Nephron progenitor cell (in vitro differentiated cells): ENCODE measurements at places on chromosomes 11 and 22.

GRCh38 chr22:43031617-43032016, 16.7 kb upstream of the PACSIN2 start:
- no peak for DNase-seq

- peak; percentile 39 for DNase-seq
These were observed 393.6 kb downstream of the KCNA4 start for GRCh38 chr11:29623144-29623722.

GRCh38 chr11:32722255-32722654, 72.2 kb downstream of the CCDC73 start:
- DNase-seq: no peak

DNA sequence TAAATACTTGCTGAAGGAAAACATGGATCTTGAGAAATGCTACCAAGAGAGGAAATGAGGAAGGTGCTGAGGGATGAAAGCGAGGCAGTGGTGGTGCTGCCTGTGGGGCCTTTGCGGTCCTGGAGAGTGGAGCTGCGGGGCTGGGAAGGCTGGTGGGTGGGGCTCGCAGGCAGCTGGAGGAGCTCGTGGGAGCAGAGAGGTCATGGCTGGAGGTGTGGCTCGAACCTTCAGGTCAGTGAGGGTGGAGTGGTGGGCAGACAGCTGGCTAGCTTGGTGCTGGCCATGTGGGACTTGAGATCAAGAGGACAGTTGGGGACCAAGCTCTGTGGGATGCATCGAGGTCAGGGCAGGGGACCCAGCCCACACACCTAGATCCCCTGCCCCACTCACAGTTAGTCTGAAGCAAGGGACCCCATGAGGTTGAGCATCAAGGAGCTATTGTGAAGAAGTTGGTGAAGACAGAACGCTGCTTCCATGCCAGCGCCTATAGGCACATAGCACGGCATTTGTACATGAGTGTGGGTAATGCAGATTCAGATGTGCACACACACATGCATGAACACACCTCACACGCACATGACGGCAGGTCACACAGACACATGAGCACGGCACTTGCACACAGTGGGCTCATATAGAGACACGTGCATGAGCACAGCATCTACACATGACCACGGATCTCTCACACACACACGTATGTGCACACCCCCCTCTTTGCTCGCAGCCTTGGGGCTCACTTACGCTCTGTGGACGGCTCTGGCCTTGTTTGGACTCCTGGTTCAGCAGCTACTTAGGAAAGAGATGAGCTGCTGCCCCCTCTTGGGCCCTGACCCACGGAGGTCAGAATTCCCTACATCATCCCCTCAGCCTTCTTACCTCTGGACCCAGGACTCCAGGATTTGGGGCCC, 30.4 kb downstream of the SHANK3 start:
- DNase-seq: no peak

- DNase-seq: peak; percentile 5
These were observed 1.1 kb upstream of the SERGEF start for GRCh38 chr11:18013790-18014507.

DNA sequence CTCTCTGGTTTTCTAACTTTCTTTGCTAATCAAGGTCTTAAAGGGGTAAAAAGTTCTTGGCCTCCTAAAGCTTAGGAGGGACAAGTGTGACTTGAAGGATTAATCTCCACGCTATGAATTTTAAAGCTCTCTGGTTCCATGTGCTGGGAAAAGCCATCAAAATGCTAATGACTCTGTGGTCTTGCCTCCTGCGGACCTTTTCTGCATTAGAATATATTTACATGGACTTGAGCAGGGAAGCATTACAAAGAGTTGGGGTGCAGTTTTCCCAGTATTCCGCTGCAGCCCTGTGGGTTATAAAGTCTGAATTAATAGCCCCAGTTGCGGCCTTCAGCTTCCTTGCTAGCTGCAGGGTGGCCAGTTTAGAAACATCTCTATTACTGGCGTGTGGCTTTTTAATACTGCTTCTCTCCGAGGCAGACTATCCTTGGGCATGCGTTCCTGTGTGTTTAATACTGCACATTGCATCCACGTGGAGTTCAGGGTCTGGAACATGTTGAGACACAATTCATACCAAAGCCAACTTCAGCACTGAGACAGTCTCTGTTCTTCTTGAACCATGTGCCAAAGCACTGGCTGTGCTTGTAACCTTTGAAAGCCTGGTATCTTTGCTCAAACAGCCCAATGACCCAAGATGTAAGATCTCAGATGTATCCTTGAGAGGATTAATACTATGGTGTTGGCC, 27.3 kb downstream of the TSPAN18 start:
- DNase-seq: no peak

DNA sequence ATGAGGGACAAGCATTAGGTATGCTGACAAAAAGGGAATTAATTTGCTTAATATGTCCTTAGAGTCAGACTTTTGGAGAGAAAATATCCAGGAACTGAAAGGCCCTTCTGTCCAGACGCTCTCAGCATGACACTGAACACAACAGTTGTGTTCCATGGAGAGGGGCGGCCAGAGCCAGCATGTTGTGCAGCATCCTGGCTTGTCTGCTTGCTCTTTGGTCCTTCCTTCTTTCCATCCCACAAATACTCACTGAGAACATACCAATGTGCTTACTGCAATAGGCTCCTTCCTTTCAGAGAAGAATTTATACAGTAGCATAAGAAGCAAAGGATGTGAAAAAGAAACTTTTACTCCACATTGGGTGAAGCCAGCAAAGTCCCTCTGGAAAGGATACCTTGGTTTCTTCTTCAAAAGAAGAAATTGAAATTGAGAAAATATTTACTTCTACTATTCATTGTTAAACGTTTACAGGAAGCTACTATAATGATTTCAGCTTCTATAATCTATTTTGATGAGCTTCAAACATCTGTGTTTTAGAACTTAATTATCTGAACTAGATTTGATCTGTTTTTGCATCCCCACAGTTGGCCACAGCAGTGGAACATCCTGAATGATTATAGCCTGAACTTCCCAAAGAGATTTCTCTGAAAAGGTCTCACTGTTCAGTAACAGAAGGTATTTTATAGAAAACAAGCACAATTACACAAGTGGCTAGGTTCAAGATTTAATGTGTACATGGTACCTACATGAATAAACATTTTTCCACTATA, 304.1 kb upstream of the PITPNB start:
- no peak for DNase-seq

- DNase-seq: no peak
These were observed 1.9 kb downstream of the EPS8L2 start for GRCh38 chr11:707817-708420.

DNA sequence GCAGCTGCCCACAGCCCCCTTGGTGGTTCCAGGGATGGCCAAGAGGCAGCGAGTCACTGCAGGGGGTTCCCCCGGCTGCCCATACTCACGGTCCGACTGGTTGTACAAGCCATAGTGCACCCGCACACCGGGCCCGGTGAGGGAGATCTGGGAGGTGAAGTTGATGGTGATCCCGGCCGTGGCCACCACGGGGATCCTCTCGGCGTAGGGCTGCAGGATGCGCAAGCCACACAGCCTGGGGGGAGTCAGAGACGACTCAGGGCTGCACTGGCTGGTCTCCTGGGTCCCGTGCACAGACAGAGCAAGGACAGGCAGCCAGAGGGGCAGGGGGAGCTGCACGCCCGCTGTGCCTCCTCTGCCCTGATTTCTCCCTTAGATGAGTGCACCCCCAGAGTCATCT, 23.5 kb downstream of the KCTD17 start:
- no peak for DNase-seq

DNA sequence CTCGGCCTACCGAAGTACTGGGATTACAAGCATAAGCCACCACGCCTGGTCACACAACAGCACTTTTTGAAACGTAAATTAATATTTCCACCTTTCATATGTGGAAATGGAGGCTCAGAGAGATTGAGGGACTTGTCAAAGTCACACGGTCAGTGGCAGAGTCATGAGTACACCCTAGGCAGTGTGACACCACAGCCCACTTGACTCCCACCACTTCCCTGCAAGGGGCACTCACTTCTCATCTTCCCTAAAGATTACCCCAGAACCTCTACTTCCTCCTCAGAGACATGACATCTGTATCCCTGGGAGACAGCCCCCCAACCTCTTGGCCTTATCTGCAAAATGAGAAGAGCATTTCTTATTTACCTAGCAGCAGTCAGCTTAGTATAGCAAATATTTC, 16.5 kb upstream of the MYOD1 start:
- DNase-seq: no peak

- DNase-seq: no peak
These were observed 66.8 kb downstream of the LARGE1 start for GRCh38 chr22:33853200-33854097.

- no peak for DNase-seq
These were observed 146.3 kb downstream of the SNX19 start for GRCh38 chr11:130769782-130770535.

GRCh38 chr11:66922551-66922950, 35.6 kb downstream of the PC start:
- no peak for DNase-seq

DNA sequence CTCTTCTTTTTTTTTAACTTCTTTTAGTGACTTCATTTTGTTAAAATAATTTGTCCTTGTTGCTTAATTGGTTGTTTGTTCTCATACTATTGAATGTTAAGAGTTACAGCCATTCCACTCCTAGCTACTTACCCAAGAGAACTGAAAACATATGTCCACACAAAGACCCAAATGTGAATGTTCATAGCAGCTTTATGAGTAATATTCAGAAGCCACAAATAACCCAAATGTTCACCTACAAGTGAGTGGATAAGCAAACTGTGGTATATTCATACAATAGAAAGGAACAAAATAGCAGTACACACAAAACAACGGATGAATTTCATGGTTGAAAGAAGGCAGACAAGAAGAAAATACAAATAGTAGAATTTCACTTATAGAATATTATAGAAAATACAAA, 1.4 kb upstream of the OR4D11 start:
- DNase-seq: no peak

DNA sequence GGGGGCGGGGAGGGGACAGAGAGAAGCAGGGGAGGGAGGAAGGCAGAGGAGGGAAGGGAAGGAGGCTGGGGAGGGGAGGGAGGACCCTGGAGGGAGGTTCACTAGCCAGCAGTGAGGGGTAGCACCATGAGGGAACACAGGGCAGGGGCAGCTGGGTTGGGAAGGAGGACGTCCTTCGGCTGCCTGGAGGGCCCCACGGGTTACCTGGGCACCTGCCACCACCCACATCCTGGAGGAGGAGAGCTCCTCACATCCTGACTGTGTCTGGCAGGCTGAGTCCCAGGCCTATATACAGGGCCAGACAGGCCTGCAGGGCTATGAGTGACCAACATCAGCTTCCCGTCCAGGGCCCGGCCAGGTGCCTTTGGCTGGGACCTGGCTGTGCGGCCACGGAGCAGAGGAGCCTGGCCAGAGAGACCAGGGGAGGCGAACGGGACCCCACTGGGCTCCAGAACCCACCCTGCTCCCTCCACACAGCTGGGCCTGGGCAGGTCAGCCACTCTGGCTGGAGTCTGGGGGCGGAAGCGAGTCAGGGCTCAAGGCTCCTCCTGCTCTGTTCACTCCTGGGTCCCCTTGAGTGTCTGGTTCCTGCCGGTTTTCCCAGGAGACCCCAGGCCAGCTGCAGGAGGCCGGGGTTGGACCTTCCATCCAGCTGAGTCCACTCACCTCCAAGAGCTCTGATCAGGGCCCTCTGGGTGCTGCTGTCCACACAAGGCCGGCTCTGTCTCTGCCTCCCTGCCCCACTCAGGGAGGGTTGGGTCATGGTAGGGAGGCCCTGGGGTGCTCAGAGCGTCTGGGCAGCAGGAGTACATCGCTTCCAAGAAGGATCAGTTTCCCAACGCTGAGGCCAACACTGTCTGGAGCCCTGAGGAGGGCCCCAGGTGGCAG, 677.7 kb downstream of the BRD1 start:
- no peak for DNase-seq

DNA sequence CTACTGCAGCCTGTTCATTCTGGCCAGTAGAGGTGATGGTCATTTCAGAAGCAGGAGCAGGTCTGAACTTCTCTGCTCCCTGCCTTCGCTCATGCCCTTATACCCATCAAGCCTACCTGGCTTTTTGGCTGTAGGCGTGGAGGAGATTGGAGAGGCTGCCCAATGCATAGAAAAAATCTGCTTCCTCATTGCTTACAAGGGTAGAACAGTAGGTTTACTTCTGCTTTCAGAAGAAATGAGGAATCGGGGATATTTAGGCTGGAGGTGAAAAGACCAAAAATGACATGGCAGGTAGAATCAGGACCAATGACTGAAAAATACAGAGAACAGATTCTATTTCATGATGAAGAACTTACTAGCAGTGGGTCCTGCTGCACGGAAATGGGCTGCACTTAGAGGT, 72.9 kb upstream of the YWHAH start:
- no peak for DNase-seq

- no peak for DNase-seq
These were observed 1057.0 kb upstream of the CNTN5 start for GRCh38 chr11:97963528-97964331.

GRCh38 chr11:116073854-116074837, 569.9 kb upstream of the CADM1 start:
- DNase-seq: no peak

DNA sequence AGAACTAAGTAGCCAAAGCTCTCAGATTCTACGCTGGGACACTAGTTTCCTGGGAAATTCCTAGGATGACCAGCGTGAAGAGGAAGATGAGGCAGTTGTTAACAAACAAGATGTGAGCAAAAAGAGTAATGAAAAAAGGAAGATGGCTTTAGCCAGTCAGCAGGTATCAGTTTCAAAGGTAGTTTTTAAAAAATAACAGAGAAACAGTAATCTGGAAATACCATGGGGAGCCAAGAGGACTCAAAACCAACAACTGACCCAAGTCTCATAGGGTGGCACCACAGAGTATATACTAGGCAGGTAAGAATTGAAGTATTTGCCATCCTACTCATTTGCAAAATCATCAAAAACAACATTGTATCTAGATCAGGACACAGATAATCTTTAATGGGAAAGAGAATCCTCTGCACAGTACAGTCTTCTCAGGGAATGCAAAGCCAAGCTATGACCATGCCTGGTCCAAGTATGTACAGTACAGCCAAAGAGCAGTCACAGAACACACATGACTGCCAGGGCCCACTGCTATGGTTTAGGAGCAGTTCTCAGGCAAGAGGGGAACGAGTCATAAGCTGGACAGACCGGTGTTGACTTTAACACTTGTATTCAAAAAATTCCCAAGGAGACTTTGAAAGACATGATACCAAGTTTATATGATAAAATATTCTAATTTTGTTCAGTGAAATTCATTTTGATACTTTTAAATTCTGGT, 20.6 kb downstream of the MSANTD4 start:
- DNase-seq: no peak

DNA sequence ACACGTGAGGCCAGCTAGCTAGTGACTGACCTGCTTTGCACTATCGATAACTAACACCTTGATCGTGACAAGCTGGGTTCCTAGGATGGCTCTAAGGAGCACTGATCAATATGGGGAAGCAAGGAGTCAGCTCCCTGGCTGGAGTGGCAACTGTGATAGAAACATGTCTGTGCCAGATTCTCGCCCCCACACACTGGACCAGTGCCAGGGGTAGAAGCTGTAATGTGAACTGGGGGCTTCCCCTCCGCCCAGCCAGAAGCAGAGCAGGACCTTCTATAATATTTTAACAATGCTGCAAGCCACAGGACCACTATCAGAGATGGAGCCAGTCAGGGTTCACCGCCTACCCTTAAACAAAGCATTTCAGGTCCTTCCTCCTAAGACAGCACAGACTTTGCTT, 96.5 kb downstream of the DSCAML1 start:
- DNase-seq: no peak

GRCh38 chr11:70569996-70570692, 171.8 kb downstream of the CTTN start:
- DNase-seq: no peak

GRCh38 chr22:50203288-50203687, 2.5 kb downstream of the SELENOO start:
- DNase-seq: no peak

GRCh38 chr11:8690374-8691342, 8.1 kb downstream of the RPL27A start:
- no peak for DNase-seq

GRCh38 chr11:12246147-12246546, 131.2 kb upstream of the PARVA start:
- DNase-seq: no peak
